Activated T-helper 9 cell treated with anti-CD3 and anti-CD28 coated beads, Interleukin-2, amount 50 U/mL, for 16 hours (primary cell): ENCODE measurements at places on chromosomes 11 and 22.

DNA sequence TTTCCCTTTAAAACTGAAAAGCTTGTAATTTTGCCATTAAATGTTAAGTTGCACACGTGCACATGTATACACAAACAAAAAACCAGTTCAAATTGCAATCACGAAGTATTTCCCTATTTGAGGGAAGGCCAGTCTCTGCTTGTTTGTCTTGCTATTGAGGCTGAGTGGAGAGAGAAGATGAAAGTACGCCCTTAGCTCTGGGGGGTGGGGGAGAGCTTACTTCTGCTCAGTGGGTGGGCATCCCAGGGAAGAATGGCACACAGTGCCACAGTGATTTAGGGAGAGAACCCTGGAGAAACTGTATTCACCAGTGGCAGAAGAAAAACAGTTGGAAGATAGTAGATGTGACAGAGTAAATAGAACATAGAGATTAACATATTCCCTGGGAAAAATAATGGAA lies 8.7 kb downstream of the YAP1 start:
- no peak for DNase-seq

- DNase-seq = no peak
These were observed 642 bp upstream of the C11orf58 start for GRCh38 chr11:16737818-16738192.

GRCh38 chr11:95138448-95138847 lies 48.8 kb downstream of the ENDOD1 start:
- DNase-seq = no peak

DNA sequence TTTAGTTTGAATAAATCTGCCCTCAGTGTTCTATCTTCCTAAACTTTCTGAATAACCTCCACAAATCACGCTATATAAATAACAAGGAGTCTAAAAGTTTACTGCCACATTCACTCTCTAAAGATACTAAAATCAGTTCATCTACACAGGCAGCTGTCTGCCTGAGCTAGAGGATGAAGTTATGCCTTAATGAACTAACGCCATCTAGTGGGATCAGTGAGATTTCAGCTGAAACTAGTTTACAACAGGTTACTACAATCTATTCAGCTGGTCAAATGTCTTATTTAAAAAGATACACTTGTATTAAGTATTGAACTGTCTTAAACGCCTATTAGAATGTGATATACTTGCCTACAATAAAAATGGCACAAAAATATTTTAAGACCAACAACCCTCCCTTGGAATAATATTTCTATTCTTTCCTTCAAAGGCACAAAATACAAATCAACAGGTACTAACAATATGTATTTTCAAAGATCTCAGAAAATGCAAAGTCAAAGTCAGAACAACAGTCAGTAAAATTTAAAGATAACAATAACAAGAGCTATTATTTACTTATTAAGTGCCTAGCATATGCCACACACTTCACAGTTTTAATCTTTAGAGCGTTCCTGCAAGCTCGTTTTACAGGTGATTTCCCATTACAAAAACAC lies 84.1 kb downstream of the LARGE2 start:
- DNase-seq = no peak

GRCh38 chr22:31738566-31738965 lies 11.4 kb downstream of the PRR14L start:
- DNase-seq = no peak

GRCh38 chr11:45929486-45930030 lies 7.1 kb downstream of the LARGE2 start:
- DNase-seq = no peak

- no peak for DNase-seq
These were observed 1.7 kb upstream of the SLC43A3 start for GRCh38 chr11:57428643-57429042.

GRCh38 chr11:117837791-117838190 lies 13.2 kb upstream of the FXYD2 start:
- no peak for DNase-seq

DNA sequence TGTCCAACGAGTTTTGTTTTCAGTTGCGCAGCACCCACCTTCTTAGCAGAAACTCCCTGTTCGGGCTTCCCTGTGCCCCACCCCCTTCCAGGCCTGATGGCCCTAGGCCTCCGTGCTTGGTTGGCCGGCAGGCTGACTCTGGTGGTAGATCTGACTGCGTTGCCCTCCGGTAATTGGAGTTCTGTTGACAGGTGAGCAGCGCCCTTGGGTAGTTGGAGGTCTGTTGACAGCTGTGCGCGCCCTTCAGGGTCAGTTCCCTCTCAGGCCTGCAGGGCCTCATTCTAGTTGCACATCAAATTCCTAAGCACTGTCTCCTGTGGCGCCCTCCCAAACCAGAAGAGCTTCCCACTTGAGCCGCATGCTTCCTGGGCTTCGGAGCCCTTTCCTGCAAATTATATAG lies 776 bp downstream of the DGCR6 start:
- DNase-seq = no peak

GRCh38 chr11:129888451-129888850 lies 6.9 kb downstream of the NFRKB start:
- no peak for DNase-seq

DNA sequence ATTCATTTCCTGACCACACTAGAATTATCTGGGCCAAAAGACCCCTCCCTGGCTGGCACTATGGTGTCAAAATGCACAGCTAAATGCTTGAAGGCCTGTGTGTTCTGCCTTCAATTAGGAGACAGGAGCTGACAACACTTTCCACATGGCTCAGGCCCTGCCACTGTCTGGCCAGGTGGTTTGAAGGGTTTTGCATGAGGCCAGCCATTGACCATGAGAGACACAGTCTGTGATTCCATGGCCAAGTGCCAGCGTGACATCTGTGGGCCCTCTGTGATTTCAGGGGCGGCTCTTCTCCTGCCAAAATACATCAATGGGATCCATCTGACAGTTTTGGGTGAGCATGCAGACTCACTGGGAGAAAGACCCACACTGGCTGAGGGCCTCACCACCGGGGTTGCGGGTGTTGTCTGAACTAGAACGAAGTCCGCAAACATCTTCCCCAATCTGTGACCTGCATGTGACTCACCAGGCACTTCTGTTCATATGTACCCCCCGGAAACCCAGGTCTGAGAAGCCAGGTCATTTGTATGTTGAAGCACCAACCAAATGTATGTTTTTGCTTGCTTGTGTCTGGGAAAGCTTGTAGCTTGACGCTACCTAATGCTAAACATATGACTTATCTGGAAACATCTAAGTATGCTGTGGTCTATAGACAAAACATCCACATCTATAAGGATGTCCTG lies 20.7 kb upstream of the NAV2 start:
- no peak for DNase-seq

- no peak for DNase-seq
These were observed 25.5 kb downstream of the FAM118A start for GRCh38 chr22:45335021-45335818.

GRCh38 chr11:70281156-70281609 lies 10.7 kb downstream of the PPFIA1 start:
- no peak for DNase-seq

GRCh38 chr22:43500792-43501785 lies 89.3 kb downstream of the MPPED1 start:
- DNase-seq = no peak

DNA sequence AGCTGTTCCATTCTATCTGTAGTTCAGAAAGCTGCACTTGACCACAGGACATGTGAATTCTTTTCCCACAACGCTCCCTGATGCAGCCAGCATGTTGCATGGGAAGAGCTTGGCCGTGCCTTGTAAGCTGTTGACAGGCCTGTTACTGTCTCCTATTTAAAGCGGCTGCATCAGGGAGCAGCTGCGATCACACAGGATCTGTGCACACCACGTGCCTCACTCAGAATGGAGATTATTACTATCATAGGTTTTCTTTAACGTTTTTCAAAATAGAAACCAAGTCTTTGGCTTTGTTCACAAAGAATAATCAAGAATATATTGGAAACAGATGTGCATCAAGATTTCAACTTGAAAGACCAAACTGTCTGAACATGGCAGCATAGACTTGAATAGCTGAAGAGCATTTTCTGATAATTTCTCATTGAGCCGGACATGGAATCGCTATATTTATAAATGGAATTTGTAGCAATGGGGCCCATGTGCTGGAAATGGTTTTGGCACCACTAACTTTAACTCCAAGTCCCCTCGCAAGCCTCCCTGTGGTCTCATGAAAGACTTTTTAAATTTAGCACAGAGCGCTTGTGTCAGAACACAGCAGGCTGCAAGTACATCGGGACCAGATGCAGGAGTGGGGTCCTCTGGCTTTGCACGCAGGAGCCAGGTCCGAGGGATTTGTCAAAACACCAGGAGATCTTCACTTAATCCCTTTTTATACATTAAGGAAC lies 40.8 kb upstream of the MYO18B start:
- no peak for DNase-seq

DNA sequence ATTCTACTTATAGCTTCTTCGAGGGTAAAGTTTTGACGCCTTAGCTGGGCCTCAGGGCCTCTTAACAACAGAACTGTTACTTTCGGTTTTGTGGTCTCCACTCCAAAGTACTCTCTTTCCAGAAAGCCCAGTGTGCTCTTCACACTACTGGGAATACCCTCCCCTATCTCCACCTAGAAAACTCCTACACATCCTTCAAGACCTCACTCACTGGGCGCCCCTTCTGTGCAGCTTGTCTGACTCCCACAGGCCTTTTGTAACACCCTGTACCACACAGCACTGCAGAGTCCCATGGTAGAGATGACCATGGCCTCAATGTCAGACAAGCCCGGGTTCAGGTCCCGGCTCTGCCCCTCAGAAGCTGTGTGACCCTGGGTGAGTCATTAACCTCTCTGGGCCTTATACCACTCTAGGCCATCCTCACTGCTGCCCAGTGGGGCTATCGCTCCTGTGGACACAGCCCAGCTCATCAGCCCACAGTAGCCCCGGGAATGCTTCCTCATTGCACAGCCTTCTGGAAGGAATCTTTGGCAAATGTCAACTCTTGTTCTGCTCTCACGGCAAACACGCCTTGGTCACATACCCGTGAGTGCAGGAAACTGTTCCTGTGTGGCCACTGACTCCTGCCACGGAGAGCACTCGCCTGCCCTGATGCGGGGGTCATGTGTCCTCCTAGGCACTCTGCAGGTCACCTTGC lies 51.4 kb downstream of the SHISAL1 start:
- DNase-seq = no peak

GRCh38 chr11:34366522-34366921 lies 8.7 kb upstream of the ABTB2 start:
- DNase-seq = no peak

- DNase-seq = no peak
These were observed 54.2 kb downstream of the IRAG1 start for GRCh38 chr11:10639350-10639749.

DNA sequence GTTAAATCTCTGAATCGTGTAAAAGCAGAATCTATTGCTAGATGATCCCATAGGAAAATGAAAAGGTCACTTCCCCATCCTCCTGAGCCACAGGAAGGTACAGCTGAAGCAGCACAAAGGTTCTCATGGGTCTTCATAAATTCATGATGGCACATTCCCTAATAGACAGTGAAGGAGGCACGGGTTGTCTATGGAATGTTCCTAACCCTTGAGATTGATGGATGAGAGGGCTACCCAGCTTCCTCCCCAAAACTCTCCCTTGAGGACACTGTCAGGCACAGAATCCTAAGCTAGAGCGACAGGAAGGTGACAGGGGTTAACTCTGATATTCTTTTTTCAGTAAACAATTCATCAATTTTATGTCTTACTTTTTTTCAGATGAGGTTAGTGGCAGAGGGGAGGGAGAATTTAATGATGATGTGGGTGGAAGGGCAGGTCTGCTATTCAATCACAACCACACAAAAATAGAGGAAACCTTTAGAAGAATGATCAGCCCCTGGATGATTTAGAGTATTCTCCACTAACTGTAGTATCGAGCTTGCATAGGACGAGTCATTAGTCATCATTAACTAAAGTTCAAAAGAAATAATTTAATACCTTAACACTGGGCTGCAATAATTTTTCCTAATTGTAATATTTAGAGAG lies 33.1 kb downstream of the SEZ6L start:
- DNase-seq = no peak

DNA sequence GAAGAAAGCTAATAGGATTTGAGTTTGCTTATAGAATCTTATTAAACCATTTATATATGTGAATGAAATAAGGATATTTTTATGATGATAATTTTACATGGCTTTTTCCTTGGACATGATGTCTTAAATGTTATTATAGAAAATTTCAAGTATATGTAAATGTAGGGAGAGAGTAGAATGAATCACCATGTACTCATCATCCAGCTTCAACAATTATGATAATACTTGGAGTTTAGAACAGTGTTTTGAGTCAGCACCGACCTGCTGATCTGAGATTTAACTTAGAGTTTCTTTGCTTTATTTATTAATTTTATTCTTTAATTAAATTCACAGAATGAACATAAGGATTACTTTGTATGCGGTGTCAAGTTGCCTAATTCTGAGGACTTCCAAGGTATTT lies 193.5 kb downstream of the UVRAG start:
- DNase-seq = no peak

- no peak for DNase-seq
These were observed 1.2 kb upstream of the P2RY6 start for GRCh38 chr11:73270855-73271477.

DNA sequence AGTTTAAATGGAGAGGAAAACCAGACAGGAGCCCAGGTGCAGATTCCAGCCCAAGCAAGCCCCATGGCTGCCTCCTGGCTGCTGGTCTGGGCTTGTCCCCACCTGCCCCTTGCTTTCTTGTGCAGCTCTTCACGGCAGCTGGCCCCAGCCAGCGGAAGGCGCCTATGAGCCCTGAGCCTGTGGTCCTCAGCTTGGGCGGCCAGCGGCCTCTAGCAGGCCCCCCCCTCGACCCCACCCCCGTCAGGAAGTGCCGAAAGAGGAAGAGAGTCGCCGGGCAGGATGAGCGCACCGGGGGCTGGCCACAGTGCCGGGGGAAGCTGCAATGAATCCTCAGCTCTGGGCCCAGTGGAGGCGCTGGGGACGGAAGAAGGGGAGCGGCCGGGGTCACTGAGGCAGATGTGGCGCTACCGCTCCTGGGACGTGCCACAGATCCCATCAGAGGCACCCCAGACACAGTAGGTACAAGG lies 2.1 kb upstream of the DGKZ start:
- DNase-seq = no peak

DNA sequence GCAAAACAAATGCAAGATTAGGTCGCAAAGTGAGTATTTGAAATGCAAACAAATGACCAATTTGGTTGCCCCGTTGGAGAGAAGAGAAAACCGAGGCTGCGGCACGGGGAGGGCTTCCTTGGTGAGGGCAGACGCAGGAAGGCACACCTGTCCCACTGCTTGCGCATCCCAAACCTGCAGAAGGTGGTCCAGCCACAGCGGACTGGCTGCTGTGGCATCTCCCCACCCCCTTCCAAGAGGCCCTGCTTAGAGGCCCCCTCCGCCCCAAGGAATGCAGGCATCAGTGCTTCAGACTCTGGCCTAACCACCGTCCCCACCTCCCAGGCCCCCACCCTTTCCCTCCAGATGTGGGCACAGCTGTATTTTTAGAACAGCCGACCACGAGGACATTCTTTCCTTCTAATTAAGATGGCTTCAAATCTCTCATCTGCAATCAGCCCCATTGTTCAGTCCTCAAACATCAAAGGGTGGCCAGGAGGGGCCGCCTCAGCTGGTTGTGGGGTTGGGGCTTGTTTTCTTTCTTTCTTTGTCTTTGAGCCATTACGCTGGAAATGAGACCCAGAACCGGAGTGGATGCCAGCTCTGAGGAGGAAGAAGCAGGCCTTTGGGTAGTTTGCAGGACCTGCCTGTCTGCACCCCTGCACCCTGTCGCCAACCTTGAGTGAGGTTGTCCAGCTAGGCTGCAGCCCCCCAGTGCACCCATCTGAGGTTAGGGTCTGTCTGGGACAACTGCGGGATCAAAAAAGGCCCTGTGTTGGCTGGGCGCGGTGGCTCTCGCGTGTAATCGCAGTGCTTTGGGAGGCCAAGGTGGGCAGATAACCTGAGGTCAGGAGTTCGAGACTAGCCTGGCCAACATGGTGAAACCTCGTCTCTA lies 9.4 kb upstream of the DERL3 start:
- no peak for DNase-seq
